T-helper 2 cell treated with Interferon-gamma antibody and Interleukin-4, amounts not matched to agents 5 μg/mL and 100 μg/mL, for 36 hours (primary cell): ENCODE measurements at places on chromosomes 5 and 9.

DNA sequence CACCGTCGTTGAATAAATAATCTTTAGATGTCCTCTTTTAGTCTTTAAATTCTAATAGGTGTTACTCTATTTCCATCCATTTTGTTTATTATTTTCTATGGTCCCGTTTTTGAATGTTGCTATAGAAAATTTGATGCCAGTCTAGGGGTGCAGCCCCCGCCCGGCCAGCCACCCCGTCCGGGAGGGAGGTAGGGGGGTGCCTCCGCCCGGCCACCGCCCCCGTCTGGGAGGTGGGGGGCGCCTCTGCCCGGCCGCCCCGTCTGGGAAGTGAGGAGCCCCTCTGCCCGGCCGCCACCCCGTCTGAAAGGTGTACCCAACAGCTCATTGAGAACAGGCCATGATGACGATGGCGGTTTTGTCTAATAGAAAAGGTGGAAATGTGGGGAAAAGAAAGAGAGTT, 2372.2 kb upstream of the WWC1 start:
- no peak for DNase-seq

DNA sequence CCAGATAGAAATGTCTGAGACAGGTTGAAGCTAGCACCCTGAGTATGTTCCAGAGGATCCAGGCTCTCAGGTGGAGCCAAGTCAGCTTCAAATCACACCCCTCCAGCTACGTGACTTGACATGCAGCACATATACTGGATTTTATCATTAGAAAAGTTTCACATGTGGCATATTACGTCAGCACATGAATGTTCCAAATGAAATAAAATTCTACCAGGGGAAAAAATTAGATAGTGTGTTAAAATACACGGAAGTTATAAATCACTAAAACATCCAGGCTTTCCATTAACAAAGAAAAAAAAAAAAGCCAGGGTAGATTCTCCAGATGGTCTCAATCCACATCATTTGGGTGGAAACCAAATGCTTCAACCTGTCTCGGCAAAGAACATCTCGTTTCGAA, 251.6 kb downstream of the MPDZ start:
- DNase-seq = no peak

GRCh38 chr5:93673316-93673954, 68.0 kb downstream of the POU5F2 start:
- DNase-seq = no peak

DNA sequence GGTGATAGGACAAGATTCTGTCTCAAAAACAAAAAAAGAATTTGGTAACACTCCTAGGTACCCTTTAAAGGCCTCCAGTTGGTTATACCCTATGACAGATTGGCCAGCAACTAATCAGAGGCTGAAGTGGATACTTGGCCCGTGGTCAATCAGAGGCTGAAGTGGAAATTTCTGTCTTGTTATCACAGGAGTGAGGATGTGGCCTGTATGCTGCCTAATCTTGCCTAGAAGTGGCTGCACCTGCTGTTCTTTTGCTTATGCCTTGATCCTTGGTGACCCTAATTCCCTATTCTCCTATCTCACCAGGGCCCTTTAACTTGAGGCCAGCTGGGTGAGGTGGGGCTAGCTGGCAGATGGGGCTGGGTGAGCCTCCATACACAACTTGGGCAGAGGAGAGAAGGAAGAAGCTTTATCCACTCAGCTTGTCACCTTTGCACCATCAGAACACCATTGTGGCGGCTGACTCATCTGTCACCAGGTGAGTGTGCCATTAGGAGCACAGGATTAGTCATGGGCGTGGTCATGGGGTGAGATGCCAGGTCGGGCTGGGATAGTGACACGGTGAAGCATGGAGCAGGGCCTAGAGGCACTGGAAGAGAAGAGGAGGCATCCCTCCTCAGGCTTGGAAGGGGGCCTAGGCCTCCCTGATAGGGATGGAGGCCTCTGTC, 41.5 kb downstream of the SAR1B start:
- DNase-seq = peak; percentile 29

DNA sequence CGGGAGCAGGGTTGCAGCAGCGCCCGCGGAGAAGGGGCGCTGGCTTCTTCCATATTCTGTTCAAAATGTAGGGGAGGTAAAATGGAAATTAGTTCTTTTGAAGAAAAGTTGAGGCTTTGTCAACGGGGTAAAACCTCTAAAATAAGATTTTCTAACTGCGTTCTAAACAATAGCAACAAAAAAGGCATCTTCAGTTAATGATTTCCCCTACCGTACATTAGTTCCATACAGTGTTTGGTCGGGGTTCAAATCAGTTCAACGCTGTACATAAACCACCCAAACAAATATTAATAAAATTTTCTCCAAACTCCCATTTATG, 343 bp upstream of the FANCC start:
- DNase-seq = no peak

DNA sequence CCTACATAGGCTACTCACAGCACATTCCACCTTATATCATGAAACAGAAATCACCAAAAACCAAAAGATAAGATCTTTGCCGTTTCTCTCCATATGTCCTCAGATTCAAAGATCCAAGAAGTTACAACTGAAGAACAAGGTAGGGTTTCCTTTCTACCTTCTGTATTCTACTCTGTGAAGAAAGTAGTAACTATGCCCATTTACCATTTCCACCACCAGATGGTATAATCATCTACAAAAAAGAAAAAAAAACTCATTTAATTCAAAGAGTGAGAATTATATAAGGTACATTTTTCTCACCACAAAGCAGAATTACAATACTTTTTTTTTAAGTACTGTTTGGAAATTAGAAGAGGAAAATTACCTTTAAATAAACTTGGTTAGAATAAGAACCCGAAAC, 172.6 kb upstream of the PTGER4 start:
- DNase-seq = no peak

GRCh38 chr9:135770203-135770535, 68.2 kb downstream of the KCNT1 start:
- DNase-seq = no peak

DNA sequence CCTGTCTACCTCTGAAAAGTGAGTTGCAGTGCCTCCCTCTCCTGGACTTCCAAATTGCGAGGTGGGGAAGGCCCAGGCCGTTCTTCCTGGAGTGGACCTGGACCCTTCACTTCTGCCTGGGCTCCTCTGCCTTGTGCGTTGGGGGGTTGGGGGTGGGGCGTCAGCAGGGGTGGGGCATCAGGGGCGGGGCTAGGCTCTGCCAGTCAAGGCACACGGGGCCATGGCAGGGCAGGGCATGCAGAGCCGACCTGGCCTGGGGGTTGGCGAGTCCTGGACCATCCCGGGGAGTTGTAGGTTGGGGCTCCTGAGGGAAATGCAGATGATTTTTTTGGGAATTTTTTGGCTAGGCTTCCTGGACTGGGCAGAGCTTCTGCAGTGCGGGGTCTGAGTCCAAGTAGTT, 87.1 kb downstream of the EHMT1 start:
- DNase-seq = no peak
